ENCODE measurements at places on chromosomes 1 and 21. TPM values are rescaled to one million over a fixed set of nuclear protein-coding genes. Genes with fewer than 3 reads are reported as not detected.

DNA sequence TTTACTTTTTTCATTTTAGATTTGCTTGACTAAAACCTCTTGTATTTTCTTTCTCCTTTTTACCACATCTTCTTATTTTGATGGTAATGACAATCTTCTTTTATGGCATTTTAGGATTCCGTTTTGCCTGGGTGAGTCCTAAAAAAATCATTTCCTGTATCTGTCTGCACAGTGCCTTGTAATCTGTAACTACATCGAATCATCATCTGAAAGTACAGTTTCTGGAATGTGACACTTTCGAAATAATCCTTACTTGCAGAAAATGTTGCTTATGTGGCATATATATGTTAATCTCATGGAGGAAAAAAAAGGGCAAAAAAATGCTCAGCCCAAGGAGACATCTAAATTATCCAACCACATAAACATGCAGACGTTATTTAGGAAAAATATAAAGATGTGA lies 29.0 kb downstream of the GREM2 start:
- no peak for DNase-seq

DNA sequence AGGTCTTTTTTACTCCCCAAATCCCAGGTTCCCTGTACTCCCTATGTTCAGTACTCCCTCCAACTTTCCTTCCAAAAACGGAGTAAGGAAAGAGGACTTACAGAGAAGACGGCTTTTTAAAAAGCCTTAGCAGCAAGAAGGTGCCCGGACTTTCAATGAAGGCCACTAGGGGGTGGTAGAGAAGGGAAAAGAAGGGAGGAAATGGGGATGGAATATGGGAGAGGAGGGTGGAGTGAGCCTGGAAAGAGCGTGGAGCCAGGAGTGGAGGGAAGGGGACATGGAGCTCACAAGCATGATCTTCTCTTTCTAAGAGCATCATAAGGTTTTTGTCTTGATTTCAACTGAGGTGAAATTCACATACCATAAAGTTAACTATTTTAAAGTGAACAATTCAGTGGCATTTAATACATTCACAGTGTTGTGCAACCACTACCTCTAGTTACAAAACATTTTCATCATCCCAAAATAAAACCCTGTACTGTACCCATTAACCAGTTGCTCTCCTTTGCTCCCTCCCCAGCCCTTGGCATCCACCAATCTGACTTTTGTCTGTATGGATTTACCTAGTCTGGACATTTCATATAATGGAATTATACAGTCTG lies 129.9 kb downstream of the ZNF281 start:
- DNase-seq = no peak

- DNase-seq = no peak
Measured at GRCh38 chr1:211236633-211237320, 22.4 kb upstream of the RCOR3 start.

GRCh38 chr1:201877877-201878401 lies 10.8 kb upstream of the SHISA4 start:
- peak; percentile 66 for DNase-seq

GRCh38 chr1:27643600-27644368 lies 8.8 kb upstream of the FGR start:
- DNase-seq = no peak

- no peak for DNase-seq
Measured at GRCh38 chr1:199982606-199983005, 44.9 kb upstream of the NR5A2 start.

The RNU1-1 gene
- total RNA-seq = 1,626 TPM

DNA sequence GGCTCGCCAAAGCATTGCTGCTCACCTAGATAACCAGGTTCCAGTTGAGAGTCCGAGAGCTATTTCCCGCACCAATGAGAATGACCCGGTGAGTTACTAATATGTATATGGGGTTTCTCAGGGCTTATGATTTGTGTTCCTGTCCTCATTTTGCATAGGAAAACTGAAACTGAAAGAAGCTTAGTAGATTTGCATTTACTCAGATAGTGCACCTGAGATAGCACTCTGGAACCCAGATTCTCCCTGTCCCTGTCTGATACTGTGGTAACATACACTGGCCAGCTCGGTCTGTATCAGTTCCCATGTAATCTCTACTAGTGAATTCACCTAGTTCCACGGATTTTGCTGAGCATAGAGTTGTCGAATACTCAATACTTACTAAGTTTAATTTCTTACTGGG lies 28.1 kb downstream of the DAP3 start:
- no peak for DNase-seq

GRCh38 chr1:186188736-186189135 lies 186.3 kb downstream of the TPR start:
- no peak for DNase-seq

The FCRL6 gene
- 0.49 TPM for total RNA-seq

DNA sequence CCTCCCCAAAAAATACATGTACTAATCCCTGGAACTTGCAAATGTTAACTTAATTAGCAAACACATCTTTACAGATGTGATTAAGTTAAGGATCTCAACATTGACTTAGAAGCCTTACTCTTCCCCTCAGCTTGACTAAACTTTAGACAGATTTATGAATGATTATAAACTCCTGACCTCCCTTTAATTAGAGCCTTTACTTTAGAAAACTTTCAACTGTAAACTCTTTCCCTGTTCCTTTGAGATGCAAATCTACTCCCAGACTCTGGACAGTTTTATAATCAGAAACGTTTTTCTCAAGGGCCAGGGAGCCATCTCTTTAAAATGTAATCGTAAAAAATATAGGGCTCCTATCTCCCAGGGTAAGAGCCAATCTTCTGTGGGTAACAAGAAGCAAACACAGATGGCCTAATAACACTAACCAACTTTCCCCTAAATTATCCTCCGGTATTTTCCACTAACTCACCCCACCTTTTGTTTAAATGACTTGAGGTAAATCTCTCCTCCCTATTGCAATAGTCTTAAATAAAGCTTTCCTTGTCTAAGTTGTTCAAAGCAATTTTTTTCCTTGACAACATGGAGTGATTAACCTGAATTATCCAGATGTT lies 284.1 kb downstream of the BRINP3 start:
- DNase-seq = no peak

GRCh38 chr1:201774224-201774982 lies 54.6 kb upstream of the IPO9 start:
- no peak for DNase-seq

The RNU1-2 gene
- 1,626 TPM for total RNA-seq

- DNase-seq = no peak
Measured at GRCh38 chr21:36381841-36382589, 3.2 kb upstream of the CHAF1B start.

The BLACAT1 gene
- 0.16 TPM for total RNA-seq

The PCNX2 gene
- total RNA-seq = 49.8 TPM

The CDA gene
- total RNA-seq = 3.5 TPM

The OR6K3 gene
- total RNA-seq = not detected

DNA sequence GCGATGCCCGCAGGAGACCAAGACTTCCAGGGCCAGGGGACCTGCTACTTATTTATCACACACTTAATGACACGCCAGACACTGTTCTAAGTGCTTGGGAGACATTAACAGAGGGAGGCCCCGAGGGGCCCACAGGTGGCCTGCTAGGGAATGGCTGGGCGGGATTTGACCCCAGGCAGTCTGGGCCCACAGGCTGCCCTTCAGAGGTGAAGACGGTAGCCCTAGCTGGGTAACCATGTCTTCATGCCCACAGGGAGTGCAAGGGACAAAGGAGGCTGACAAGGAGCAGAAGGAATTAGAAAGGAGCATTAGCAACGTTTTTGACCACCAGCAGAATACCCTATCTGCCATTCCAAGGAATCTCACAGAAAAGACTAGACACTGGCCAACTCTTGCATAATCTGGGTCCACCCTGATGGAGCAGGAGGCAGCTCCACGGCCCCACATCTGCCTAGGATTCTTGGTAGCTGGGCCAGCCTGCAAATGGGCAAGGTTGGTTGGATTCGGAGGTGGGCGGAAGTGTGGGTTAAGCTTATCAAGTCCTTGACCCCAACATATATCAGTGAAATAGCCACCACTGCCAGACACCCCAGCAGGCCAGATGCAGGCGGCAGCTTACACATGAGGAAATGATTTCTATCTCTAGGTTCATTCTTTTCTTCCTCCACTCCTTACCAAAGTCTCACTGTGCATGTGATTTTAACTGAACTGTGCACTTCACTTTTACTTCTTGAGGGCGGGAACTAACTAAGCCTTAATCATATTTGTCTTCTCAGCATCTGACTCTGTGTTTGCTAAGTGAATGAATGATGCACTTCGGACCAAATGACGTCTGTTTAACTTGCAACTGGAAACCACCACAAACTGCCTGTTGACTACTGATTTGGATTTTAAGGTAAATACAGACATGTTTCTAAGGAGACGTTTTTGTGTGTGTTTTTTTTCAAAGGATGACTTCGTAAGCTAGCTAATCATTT lies 3.4 kb upstream of the ETS2 start:
- no peak for DNase-seq

GRCh38 chr1:34976384-34977209 lies 8.6 kb downstream of the TMEM35B start:
- DNase-seq = no peak

DNA sequence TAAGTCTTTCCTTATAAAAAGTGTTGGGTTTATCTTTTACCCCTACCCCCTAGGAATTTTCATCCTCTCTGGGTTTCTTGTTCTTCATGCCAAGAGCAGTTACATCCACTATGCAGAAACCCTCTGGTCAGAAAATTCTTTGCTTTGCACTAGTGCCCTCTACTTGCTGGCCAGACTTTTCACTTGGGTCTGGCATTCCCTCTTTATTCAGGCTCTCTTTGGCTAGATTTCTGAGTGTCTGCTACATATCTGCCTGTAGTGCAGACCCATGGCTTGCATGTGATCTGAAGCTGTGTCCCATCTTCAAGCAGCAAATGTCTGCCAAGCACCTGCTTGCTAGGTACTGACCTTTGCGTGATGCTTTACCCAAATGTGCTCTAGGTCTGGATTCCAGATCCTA lies 237.0 kb downstream of the GPATCH2 start:
- no peak for DNase-seq

- DNase-seq = no peak
Measured at GRCh38 chr1:101587741-101588140, 350.9 kb downstream of the S1PR1 start.

DNA sequence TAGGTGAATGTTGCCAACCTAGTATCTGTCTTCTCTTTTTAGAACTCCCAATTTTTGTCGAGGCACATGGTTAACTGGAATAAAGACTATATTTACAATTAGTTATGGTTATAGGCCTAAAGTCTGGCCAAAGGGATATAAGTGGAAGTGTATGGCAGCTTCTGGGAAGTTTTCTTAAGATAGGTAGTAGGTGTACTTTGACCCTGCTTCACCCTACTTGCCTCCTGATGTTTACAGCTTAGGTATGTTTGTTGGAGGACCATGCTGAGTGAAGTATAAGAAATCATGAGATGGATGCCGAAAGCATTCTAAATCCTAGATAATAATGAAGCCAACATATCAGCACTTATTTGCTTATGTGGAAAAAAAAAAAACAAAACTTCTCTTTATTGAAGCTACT lies 272.1 kb downstream of the S1PR1 start:
- no peak for DNase-seq

The MIGA1 gene
- 19.4 TPM for total RNA-seq

DNA sequence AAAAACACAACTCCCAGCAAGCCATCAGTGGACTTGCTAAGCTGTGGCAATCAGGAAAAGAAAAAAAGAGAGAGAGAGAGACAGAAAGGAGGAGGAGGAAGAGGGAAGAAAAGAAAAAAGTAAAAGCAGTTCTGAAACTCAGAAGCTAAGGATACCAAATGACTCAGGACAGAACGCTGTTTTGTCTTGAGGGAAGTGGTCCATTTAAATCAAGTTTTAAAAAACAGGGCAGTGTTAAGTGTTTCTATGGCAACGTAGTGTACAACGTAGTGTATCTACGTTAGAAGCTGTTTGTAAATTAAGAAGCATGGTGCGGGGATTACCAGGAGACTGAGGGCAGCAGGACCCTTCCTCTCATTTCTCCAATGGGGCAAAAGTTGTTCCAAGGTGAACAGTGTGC lies 5.8 kb downstream of the ADORA3 start:
- DNase-seq = no peak

GRCh38 chr1:113981962-113982931 lies 3.0 kb downstream of the OLFML3 start:
- DNase-seq = peak; percentile 82

- no peak for DNase-seq
Measured at GRCh38 chr1:31297277-31298247, 730 bp downstream of the ZCCHC17 start.

DNA sequence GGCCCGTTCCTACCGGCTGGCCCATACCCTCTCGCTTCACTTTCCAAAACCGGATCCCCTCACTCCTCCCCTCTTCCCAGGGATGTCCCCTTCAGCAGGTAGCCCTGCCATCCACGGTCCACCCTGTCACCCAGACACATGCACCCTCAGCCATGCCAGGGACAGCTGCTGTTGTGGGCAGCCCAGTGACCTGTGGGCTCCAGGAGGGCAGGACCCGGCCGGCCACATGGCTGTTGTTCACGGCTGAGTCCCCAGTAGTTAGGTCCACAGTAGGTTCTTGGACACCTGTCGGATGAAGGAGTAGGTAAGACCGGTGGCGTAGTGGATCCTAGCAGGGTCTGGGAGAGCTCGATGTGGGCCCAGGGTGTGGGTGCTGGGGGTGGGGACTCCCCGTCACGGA lies 12.5 kb downstream of the SPSB1 start:
- DNase-seq = no peak

DNA sequence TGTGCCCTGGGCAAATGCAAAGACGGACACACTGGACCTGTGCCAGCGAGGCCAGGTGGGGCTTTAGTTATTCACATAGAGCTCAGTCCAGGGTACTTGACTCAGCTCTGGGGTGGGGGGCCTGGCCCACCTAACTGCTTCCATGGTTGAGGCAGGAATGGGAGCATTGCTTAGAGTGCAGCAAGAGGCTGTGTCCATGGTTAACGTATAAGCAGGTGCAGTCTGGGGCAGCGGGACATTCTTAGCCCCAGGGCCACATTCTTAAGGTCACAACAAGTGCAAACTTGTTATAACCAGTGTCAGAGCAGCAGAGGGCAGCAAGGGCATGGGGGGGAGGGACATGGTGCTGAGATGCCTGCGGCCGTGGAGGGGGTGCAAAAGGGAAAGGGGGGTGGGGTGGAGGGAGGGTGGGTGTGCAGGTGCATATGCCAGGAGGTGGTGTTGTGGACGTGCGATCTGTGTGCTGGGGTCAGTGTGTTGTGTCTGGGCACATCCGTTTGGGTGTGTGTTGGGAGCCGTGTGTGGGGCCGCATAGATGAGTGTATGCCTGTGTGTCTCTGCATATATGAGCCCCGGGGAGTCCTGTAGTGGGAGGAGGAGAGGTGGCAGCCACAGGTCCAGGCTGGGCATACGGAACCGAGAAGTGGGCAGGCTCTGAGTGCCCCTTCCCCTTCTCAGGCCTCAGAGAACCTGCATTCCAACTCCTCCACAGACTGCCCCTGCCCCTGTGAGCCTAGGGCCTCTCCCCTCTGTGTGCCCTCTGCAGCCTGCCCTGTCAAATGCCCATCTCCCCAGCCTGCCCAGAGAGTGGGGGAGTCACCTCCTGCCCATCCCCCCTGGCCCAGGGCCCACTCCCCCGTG lies 8.4 kb downstream of the KCNJ10 start:
- no peak for DNase-seq

The SNX7 gene
- 25.0 TPM for total RNA-seq

GRCh38 chr1:32989160-32990050 lies 24.8 kb upstream of the RNF19B start:
- DNase-seq = peak; percentile 84
